ENCODE measurements at places on chromosomes 6 and 20.

DNA sequence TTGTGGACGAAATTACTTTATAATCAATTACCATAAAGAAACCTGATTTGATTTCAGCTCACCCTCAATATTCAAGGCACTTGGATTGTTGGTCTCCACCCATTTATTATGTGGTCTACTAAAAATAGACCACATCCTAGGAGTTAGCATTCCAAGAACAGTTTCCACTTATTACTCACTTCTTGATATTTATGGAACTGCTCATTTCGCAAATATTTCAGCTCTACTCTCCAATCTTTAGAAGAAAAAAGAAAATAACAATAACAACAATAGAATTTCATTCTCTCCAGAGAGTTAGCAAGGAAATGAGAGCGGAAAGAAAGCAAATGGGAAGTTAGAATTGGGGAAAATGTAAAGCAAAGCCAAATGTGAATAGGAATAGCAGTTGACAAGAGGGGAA is 26.2 kb upstream of the HDAC2 start:
- no peak for DNase-seq

DNA sequence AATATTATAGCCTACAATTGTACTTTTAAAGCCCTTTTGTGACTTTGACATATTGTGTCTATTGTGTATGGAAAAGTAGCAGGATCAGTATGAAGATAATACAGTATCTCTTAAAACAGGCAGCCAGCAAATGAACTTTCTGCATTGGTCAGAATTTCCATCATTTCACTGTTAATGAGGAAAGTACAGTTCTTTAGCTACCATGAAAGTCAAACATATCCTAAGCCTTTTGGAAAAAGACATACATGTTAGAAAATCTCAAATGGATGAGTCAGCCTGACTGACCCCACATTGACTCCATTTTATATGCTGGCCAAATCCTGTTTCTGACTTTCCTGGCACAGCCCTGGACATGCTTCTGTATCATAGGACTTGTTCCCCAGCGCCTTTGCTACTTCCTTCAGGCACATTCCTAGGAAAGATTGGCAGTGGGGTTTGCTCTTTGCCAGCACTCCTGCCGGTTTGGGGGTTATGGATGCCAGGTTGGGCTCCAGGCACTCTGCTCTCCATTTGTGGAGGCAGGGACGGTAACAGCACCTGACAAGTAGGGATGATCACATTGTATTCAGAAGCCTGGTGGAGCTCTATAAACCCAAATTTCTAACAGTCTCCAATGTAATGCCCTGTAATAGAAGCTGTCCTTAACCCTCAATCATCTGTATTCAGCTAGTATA is 43.7 kb downstream of the TOP1 start:
- no peak for DNase-seq

DNA sequence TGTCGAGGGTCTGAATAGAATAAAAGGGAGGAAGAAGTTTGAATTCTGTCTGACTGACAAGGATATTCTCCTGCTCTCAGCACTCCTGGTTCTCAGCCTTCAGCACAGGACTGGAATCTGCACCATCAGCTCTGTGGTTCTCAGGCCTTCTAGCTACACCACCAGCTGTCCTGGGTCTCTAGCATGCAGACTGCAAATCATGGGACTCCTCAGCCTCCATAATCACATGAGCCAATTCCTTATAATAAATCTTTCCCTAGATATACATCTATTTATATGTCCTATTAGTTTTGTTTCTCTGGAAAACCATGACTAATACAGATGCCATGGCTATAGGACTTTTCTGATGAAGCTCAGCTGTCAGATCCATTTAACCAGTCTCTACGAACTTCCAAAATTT is 132.8 kb upstream of the ECI2 start:
- no peak for DNase-seq

DNA sequence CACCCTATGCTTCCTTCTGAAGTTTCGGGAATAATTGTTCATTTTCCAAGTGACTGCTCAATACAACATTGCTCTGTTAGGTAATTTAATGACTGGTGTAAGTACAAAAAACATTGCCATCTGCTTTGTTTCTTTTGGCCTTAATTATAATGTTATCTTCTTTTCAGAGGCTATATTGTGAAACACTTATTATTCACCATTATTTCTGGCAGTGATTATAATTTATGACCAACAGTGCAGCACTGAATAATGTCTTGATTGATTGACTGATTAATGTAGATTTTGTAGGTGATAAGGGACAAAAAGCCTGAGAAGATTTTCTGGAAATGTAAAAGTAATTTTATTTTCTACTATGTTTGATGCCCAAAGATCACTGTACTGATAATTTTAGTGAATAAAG is 377.7 kb downstream of the PLCB1 start:
- no peak for DNase-seq

DNA sequence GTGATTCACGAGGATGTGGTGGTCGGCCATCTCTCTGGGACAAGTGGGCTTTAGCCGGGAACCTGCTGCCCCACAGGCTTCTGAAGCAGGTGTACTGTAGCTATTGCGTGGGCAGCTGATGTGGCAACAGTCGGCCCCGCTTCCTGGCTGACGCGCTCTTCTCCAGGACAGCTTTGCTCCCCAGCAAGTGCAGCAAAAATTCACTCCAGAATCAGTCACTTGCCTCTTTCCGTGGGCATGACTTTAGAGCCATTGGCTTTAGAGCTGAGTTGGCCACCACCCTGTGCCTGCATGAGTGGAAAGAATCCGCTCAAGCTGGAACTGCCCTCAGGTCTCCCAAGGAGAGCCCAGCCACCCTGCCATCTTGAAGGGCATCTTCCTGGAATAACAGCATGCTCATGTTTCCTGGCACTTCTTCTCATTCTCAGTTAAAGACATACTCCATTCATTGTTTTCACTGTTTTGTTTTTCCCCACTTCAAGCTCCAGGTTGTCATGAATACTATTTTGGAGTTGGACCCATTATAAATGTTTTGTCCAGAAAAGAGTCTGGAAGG is 178.3 kb downstream of the ZDHHC14 start:
- no peak for DNase-seq

- no peak for DNase-seq
Measured at GRCh38 chr6:125807293-125807692, 16.5 kb downstream of the NCOA7 start.

DNA sequence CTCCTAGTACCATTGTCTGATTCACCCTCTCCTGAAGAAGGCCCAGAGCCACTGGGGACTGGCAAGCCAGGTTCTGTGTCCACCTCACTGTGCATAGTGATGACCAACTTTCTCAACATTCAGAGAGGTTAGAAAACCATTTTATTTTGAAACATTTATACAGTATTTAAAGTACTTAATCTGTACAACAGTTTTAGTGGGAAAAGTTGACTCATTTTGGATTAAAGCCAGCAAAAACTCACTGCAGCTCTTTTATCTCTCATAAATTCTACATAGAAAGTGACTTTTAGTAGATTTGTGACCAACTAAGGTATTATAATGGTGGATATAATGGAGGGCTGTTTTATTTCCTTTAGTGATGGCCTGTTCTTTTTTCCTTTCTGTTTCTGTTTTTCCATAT is 9.7 kb downstream of the TULP4 start:
- no peak for DNase-seq

- DNase-seq, result no peak
Measured at GRCh38 chr6:146041282-146041681, 12.4 kb downstream of the GRM1 start.
